Liver (tissue), 10 donors: ENCODE measurements at places on chromosomes 12 and 14.
A peak's percentile ranks its signal among the peaks of the same experiment; 100 is the strongest.

DNA sequence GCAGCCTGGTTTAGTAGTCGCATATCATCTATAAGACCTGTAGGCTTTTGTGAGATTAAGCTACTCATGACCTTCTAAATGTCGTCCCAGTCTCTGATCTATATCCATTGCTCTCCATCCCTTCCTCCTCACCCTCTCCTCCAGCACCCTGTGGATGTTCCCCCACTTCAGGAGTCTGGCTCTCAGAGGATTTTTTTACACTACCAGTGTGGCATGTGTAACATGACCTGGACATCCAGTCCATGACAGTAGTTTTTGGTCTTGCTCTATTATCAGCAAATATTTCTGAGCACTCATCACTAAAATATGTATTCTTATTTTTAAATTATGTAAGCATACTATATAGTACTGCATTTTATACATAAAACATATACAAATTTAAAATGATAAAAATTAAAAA, 142.1 kb downstream of the DYRK2 start:
- H3K27ac ChIP-seq = no peak overlapping the region
- H3K36me3 ChIP-seq = no peaks in the 10 kb centered on the region
- H3K4me3 ChIP-seq = no peak overlapping the region
- no peaks in the 10 kb centered on the region for H3K4me1 ChIP-seq
- H3K27me3 ChIP-seq = no peaks in the 10 kb centered on the region

GRCh38 chr14:99141236-99141635, 130.8 kb downstream of the BCL11B start:
- no peak for DNase-seq
- H3K27ac ChIP-seq = no peak overlapping the region
- H3K4me1 ChIP-seq = no peaks in the 10 kb centered on the region
- H3K4me3 ChIP-seq = no peak overlapping the region
- H3K36me3 ChIP-seq = no peaks in the 10 kb centered on the region
- H3K27me3 ChIP-seq = no peaks in the 10 kb centered on the region

DNA sequence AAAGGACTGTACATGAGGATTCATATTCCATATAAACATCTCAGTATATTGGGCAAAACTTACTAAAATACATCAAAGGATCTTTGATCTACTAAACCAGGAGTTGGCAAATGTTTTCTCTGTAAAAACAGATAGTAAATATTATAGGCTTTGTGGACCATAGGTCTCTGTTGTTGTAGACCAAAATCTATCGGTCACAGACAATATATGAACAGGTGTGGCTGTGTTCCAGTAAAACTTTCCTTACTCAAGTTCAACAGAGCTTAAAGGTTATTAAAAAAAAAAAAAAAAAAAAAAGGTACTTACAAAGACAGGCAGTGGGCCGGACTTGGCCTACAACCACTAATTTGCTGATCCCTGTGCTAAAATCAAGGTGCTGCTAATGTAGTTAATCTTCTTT, 40.3 kb downstream of the PAWR start:
- DNase-seq = no peak
- peaks cover 4% of the 10 kb centered on the region for H3K4me1 ChIP-seq
- no peaks in the 10 kb centered on the region for H3K36me3 ChIP-seq
- H3K27me3 ChIP-seq = no peaks in the 10 kb centered on the region
- H3K4me3 ChIP-seq = no peak overlapping the region

DNA sequence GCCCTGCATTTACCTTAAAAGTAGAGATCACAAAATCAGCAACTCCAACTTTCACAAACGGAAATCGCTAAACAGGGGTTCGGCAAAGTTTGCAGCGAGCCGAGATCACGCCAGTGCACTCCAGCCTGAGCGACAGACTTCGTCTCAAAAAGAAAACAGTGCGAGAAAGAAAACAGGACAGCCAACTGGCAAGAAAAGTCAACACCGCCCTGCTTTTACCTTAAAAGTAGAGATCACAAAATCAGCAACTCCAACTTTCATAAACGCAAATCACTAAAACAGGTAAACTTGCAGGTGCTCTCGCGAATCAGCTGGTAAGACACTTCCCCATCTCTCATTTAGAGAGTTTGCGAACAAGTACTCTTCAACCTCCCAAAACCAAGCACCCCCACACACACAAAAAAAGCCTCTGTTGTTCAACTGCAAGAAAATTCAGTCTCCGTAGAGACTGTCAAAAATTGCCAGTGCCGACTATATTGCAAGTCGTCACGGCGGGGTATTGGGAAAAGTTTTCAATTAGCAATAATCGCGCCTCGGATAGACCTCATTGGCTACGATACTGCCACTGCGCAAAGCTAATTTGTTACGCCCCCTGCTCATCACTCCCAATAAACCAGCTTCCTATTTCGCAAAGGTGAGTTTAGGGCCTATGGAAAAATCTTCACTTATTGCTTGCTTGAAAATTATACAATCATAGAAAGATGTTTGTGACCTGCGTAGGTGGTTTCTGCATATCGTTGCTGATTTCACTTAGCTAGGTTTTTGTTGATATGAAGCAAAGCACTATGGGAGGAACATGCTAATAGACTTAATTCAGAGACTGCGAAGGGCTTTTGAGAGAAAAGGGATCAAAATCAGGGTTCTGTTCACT, at the start of gene RNU4-1:
Gene RNU4-1, minus strand, starts transcription at position 577 of the 871 bp plus-strand sequence.
- H3K27me3 ChIP-seq = no peaks in the 10 kb centered on the region
- peak within 1 kb of the TSS; percentile 96 for H3K27ac ChIP-seq
- no peaks in the 10 kb centered on the region for H3K36me3 ChIP-seq
- H3K4me1 ChIP-seq = no peaks in the 10 kb centered on the region
- peak within 1 kb of the TSS; percentile 70 for H3K4me3 ChIP-seq

DNA sequence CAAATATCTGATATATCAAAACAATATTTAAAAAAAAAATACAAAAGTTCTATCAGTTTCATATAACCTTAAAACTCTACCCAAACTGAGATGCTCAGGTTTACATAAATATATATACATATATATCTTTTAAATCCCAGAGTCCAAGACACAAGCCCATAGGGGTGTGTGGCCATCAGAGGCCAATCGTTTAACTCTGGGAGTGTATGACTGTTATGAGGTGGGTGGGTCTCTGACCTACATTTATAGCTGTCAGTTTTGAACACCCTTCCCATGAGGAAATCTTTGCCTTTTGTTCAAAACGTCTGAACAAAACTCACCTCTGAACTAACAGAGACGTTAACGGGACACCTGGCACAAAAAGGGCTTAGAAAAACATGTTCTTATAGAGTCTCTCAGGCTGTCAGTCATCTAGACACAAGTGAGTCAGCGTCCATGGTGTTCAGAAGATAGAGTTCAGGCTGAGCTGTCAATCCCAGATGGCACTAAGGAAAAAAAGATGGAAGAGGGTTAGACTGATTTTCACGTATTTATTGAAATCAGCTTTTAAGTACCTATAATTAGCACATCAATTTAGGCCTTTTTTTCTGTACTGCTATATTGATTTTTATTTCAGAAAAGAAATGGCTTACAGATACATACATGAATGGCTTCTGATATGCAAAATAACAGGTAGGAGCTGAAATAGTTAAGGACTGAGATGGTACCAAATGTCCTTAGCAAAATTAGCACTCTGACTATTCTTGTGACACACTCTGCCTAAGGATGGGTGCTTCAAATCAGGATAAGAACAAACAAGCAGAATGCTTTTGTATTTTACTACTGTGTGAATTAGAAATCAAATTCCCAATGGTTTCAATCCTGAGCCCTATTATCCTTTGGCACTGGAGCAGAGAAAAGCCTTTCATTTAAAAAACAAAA, 29.2 kb downstream of the HIGD1C start:
- H3K4me3 ChIP-seq = no peak overlapping the region
- peaks cover 14% of the 10 kb centered on the region for H3K4me1 ChIP-seq
- H3K27ac ChIP-seq = peak overlapping the region; percentile 75
